Activated T-helper 17 cell treated with anti-CD3 and anti-CD28 coated beads, Interleukin-2, amount 50 U/mL, for 72 hours (primary cell): ENCODE measurements at places on chromosomes 12 and 14. TPM values are rescaled to one million over a fixed set of nuclear protein-coding genes. Genes with fewer than 3 reads are reported as not detected.

The RNASE4 gene
- 1.0 TPM for total RNA-seq

The HOXC5 gene
- not detected for total RNA-seq

The LMNTD1 gene
- total RNA-seq: not detected

The C12orf75 gene
- total RNA-seq: 102 TPM

- H3K36me3 ChIP-seq: no peaks in the 10 kb centered on the region
- H3K4me3 ChIP-seq: no peak overlapping the region
- H3K27ac ChIP-seq: no peak overlapping the region
- H3K4me1 ChIP-seq: no peaks in the 10 kb centered on the region
- no peak for ATAC-seq
- H3K27me3 ChIP-seq: peaks cover 10% of the 10 kb centered on the region
These were observed 97.7 kb upstream of the RGS6 start for GRCh38 chr14:71834284-71835204.

DNA sequence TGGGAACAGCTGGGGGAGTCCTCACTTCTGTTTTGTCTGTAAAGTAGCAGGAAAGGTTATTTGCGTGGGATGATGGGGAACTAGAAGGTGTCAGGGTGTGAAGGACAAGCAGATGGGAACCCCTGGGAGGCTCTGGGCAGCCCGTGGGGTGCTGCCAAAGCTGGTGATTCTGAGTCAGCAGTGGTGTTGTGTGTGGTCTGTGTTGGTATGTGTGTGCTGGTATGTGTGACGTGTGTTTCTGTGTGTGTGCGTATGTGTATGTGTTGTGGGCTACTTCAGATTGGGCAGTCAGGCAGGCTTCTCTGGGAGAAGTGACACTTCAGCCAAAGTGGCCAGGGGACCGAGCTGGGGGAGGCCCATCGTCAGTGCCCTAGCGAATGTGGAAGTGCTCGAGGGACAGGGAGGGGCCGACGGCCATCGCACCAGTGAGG lies 15.3 kb upstream of the BDKRB2 start:
- H3K36me3 ChIP-seq: no peaks in the 10 kb centered on the region
- H3K27me3 ChIP-seq: peaks cover 32% of the 10 kb centered on the region
- H3K4me1 ChIP-seq: peaks cover 6% of the 10 kb centered on the region

GRCh38 chr14:32408018-32408417 lies 78.9 kb downstream of the AKAP6 start:
- no peak for ATAC-seq
- no peak overlapping the region for H3K4me3 ChIP-seq
- no peak overlapping the region for H3K27ac ChIP-seq
- H3K4me1 ChIP-seq: no peaks in the 10 kb centered on the region
- H3K36me3 ChIP-seq: no peaks in the 10 kb centered on the region

GRCh38 chr12:26198742-26199141 lies 3.4 kb downstream of the SSPN start:
- H3K4me3 ChIP-seq: no peak overlapping the region
- no peak for ATAC-seq
- no peaks in the 10 kb centered on the region for H3K36me3 ChIP-seq
- H3K27ac ChIP-seq: no peak overlapping the region
- H3K27me3 ChIP-seq: peaks cover 26% of the 10 kb centered on the region

GRCh38 chr12:78977304-78977867 lies 112.8 kb downstream of the SYT1 start:
- H3K4me1 ChIP-seq: no peaks in the 10 kb centered on the region
- ATAC-seq: no peak
- H3K36me3 ChIP-seq: no peaks in the 10 kb centered on the region

DNA sequence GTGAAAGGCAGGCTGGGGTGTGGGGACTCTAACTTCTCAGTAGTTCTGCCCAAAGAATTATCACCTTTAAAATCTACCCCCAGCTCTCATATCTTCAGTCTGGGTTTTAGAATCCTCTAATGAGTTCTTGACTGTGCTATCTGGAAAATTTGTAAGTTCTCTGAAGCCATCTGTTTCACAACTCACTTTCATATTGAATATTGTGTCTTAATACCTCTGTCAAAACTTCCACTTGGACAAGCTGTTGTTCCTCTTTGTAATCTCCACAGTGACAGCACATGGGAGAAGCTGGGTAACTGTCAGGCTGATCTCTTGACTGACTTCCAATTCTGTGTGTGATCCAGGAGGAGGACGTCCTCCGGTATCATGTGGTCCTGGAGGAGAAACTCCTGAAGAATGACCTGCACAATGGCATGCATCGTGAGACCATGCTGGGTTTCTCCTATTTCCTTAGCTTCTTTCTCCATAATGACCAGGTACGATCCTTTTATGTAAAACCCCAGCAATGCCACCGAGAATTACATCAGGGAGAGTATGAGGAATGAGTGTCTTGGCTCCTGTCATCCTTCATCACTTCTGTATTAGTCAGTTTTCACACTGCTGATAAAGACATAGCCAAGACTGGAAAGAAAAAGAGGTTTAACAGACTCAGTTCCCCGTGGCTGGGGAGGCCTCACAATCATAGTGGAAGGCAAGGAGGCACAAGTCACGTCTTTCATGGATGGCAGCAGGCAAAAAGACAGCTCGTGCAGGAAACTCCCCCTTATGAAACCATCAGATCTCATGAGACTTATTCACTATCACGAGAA lies 111.9 kb downstream of the STAB2 start:
- ATAC-seq: peak; percentile 31
- H3K27me3 ChIP-seq: peaks cover 21% of the 10 kb centered on the region
- H3K4me1 ChIP-seq: no peaks in the 10 kb centered on the region
- no peak overlapping the region for H3K27ac ChIP-seq

DNA sequence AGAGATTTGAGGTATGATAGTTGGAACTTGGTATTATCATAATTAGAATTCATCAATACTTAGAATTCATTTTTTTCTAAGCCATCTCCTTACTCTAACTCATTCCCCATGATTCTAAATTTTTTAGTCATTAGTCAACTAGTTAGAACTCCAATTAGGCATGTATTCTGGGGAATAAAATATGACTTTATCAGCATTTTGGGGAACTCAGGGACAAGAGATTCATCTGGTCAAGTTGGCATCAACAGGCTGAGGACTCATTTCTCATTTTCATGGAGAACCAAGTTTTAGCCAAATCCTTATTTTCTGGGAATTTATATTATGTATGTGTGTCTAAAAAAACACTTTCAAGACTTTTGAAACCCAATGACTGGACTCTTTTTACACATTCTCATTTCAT lies 29.2 kb downstream of the DIP2B start:
- peak overlapping the region; percentile 24 for H3K4me3 ChIP-seq
- H3K36me3 ChIP-seq: peaks cover 8% of the 10 kb centered on the region
- ATAC-seq: no peak
- no peak overlapping the region for H3K27ac ChIP-seq
- no peaks in the 10 kb centered on the region for H3K27me3 ChIP-seq
